ENCODE measurements at places on chromosomes 4 and X.

GRCh38 chr4:108763986-108764385, 1.1 kb upstream of the ETNPPL start:
- no peak for DNase-seq

DNA sequence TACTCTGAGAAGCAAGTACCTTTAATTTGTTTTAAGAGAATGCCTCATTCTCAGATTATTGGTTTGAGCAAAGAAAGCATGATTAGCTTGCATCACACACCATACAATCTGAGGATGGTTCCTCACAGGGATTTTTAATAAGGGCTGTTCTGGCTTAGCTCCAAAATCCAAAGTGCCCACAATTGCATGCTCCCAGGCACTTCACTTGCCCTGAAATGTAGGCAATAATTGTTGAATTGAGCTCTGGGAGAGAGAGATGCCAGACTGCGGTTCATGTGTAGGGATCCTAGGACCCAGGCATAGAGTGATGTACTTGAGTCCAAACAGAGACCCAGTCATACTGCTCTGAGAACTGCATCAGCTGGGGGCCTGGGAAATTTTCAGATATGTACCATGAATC, 358.4 kb upstream of the CXorf51B start:
- DNase-seq, result no peak

DNA sequence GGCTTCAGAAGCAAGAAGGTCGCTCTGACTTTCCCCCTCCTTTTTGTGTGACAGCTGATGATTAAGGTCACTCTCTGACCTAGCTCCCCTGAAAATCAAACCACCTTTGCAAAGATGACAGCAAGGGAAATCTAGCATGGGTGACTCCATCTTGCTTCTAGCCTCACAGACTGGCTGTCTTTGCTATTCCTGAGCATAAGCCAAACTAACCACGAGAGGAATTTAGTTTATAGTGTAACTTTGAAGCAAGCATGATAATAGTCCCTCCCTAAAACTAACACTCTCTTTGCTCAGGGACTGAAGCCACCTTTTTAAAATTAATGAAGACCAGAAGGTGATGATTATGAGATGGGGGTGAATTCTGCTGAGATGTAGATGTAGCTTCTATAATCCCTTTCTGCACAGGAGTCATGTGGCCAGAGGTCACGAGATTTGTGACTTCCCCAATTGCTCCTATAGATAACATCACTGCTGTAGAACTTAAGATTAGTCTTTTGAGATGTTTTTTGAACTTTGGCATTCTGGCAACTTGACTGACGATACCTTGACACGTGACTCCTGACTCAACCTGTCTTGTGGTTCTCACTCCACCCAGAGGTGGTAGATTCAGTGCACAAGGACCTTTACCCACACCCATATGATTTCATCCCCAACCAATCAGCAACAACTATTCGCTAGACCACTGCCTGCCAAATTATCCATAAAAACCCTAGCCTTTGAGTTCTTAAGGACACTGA, 14.9 kb upstream of the PDE5A start:
- DNase-seq, result no peak

DNA sequence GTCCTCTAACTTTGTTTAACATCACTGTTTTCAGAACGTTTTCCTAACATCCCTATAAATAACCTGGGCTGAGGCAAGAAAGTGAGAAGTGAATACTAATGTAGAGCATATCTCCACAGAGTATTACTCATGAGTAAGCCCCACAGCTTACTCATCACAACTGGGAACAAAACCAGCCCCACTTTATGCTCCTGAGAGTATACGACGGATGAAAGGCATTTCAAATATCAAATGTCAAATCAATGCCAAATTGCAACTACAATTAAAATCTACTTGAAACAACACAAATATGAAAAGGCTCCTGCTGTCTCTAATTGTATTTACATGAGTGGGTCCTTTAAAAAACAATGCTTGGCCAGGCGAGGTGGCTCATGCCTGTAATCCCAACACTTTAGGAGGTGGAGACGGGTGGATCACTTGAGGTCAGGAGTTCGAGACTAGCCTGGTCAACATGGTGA, 41.2 kb downstream of the SH3RF1 start:
- no peak for DNase-seq

GRCh38 chr4:1540601-1541375, 134.5 kb upstream of the NKX1-1 start:
- DNase-seq, result no peak

- no peak for DNase-seq
Measured at GRCh38 chr4:3337811-3338210, 45.0 kb downstream of the RGS12 start.

GRCh38 chr4:45865781-45866180, 258.1 kb downstream of the GABRG1 start:
- DNase-seq, result no peak

GRCh38 chr4:18999595-18999994, 978.0 kb upstream of the LCORL start:
- no peak for DNase-seq

GRCh38 chrX:12890467-12890866, 16.0 kb upstream of the TLR8 start:
- DNase-seq, result no peak

DNA sequence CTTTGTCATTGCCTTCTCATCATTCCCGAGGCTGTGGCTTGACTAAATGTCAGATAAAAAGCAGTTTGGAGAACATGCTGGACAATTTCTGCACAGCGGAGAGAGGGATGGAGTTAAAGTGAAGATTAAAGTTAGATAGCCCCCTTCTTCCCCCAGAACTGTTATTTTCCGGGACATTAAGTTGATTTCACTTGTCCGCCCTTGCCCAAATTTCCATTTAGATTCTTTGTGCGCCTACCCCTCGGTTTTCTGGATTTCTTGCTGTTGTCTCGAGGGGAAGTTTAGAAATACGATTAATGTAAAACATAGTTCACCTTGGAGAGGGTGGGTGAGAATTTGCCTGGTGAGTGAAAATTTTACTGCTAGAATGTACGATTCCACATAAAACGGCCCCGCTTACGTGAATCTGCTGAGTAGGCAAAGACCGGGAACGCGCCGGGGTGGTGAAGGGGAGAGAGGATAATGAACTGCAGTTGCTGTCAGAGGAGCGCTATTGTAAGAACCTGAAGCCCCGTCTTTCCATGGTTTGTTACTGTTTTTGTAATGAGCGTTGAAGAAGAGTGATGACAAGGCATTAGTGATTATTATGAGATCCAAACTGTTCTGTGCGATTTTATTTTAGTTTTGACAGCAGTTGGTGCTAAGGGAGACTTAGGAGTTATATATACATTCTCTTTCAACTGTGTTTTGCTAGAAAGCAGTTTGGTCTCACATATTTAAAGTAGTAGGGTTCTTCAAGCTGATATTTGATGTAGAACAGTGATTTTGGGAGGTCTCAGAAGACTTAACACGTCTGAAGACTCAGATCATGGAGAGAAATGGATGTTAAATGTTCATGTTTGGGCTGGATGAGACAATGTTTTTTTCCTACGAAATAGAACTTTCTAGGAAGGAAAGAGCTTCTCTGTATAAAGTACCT, 73.0 kb downstream of the AFF1 start:
- no peak for DNase-seq

GRCh38 chrX:132022967-132023895, at the start of gene STK26:
Gene STK26, plus strand, starts transcription at chrX:132023302. Its CDS starts 316 bp downstream, at chrX:132023618.
- DNase-seq, result no peak

- DNase-seq, result no peak
Measured at GRCh38 chr4:75009138-75009537, 76.2 kb downstream of the PARM1 start.

GRCh38 chrX:31123335-31123734, 51.5 kb upstream of the FTHL17 start:
- no peak for DNase-seq

GRCh38 chr4:147717878-147718277, 14.0 kb upstream of the ARHGAP10 start:
- DNase-seq, result no peak

GRCh38 chr4:42104521-42104920, 47.9 kb downstream of the BEND4 start:
- no peak for DNase-seq

GRCh38 chr4:170386971-170387370, 297.2 kb upstream of the AADAT start:
- DNase-seq, result no peak

DNA sequence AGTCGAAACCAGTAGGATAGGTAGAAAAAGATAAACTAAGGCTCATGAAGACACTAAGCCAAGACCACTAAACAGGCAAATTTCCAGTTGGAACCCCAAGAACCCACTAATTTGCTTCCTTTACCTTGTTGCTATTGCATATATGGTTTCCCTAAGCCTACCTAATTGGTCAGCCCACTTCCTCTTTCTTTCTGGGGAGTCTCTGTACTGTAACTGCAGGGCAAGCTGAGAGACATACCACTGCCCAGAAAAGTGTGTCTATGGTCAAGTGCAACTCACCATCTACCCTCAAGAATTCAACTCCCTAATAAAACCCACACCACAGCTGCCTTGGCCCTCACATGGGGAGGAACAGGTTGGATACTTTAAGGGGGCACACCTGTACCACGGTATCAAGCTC, 28.6 kb downstream of the IDS start:
- DNase-seq, result no peak

- no peak for DNase-seq
Measured at GRCh38 chrX:129039176-129039575, 484.1 kb downstream of the SMARCA1 start.

DNA sequence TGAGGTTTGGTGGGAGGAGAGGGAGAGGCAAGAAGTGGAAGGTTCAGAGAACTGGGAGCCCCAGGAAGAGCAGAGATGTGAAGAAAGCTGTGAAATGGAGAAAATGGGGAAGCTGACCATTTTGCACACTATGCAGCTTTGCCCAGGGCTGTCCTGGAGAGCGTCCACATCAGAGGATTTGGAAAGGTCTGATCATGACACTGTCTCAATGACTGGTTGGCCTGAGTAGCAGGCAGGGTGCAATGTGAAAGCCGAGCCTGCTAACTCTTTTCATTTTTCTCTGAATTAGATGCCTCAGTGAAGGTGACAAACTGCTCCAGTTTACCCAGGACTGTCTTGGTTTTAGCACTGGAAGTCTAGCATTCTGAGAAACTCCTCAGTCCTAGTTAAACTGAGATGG, 330.1 kb upstream of the RPS6KA3 start:
- DNase-seq, result no peak

DNA sequence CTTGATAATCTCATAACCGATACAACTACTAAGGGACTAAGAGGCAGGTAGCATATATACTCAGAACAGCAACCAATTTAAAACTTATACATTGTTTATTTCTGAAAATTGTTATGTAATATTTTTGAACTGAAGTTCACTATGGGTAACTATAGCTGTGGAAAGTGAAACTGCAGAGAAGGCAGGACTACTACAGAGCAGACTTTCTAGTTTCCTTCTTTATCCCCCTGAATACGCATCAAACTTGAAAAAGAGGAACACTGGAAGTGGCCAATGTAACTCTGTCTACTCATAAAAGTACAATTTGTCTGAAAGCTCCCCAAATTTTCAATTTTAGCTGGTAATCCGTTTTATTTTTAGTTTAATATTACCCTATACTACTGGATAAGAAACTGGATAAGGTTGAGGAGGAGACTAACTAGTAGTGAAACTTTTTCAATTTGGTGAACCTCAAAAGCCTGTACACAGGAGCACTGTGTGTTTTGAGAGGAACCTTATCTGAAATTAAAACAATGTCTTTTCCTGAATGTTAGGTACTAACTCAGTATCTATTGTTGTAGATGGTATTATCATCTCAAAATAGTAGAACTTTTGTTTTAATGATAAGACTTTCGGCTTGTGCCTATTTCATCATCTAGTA, 225.8 kb downstream of the GABRG1 start:
- no peak for DNase-seq

DNA sequence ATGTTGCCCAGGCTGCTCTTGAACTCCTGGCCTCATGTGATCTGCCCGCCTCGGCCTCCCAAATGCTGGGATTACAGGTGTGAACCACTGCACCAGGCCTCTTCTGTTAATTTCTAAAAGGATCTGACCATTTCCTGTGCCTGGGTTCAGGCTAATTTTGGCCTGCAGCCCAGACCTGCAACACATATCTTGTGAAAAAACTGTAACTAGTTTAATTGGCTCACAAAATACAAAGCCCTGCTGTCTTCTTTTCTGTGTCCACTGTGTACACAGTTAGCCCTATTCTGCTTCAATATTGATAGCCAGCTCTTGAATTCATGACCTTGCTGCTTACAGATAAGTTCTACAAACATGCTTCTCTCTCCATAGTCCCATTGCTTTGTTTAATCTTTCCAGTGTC, 753.5 kb downstream of the PDHA2 start:
- no peak for DNase-seq

- no peak for DNase-seq
Measured at GRCh38 chrX:47446971-47447370, 36.1 kb downstream of the ZNF41 start.

DNA sequence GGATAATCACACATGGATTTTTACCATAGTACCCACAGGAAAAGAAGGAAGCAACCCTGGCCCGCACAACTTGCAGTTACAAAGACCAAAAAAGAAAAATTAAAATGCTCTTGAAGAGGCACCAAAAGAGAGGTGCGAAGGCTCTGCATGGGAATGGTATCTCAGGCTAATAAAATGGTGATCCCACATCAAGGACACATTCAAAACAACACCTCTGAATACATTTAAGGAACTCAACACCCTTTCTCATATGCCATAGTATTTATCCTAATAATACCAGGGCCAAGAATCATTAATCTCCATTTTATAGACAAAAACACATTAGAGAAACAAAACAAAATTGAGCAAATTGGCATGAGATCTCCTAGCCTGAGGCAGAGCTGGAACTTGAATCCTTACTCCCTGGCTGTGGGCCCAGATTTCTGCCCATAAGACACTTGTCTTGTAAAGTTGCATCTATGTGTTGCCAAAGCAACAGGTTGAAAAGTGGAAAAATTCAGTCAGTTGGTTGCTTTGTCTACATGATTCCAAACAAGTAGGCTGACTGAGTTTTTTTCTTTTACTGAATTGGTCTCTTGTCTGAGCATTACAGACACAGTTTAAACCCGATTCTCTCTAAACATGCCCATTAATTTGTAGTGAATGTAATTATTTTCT, 33.5 kb downstream of the GUCY2F start:
- DNase-seq, result peak; percentile 43

- no peak for DNase-seq
Measured at GRCh38 chr4:187294861-187295260, 571.2 kb upstream of the FAT1 start.

GRCh38 chr4:26252349-26253025, 68.3 kb upstream of the RBPJ start:
- DNase-seq, result no peak

- no peak for DNase-seq
Measured at GRCh38 chr4:82219346-82219745, 154.4 kb downstream of the HNRNPD start.

DNA sequence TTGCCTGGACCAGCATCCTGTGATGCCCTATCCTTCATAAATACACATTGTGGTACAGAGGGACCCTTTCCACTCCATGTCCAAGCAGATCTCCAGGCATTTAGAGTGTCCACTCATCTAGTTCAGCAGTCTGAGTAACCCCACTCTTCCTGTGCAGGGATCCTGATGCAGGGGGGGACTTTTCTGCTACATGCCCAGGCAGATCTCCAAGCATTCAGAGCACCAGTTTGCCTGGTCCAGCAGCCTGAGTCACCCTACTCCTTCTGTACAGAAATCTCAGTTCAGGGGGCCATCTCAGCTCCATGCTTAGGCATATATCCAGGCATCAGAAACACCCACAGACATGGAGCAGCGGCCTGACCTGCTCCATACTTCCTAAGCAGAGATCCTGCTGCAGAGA, 1089.8 kb downstream of the FAT4 start:
- DNase-seq, result no peak

GRCh38 chr4:102586002-102586643, 85.0 kb downstream of the NFKB1 start:
- no peak for DNase-seq

Measured in NCI-H2081 treated with DMSO at 0.1 percent for 48 hours (cell line).